Stimulated activated CD8-positive, alpha-beta memory T cell treated with anti-CD3 and anti-CD28 coated beads, Interleukin-12 subunit alpha, Interleukin-12 subunit beta, amount 100 ng/mL, for 4 hours (primary cell): ENCODE measurements at places on chromosomes 3 and 15.

DNA sequence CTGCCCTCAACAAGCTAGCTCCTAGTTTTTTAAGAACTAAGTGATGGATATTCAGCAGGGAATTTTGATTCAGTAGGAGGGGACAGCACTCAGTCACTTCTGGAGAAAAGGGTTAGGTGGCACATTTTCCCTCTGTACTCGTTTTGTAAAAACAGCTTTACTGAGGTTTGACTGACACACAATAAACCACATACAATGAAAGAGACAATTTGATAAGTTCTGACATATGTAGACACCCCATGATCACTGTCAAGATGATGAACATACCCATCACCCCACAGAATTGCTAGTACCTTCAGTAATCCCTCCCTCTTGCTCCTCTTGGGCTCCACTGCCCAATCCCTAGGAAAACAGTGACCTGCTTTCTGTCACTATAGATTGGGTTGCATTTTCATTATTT, 29.0 kb upstream of the PLAAT1 start:
- no peak for DNase-seq

- DNase-seq: no peak
Measured at GRCh38 chr3:21446027-21446426, 305.0 kb downstream of the ZNF385D start.

- DNase-seq: no peak
Measured at GRCh38 chr3:196193133-196193735, 18.0 kb downstream of the ZDHHC19 start.

DNA sequence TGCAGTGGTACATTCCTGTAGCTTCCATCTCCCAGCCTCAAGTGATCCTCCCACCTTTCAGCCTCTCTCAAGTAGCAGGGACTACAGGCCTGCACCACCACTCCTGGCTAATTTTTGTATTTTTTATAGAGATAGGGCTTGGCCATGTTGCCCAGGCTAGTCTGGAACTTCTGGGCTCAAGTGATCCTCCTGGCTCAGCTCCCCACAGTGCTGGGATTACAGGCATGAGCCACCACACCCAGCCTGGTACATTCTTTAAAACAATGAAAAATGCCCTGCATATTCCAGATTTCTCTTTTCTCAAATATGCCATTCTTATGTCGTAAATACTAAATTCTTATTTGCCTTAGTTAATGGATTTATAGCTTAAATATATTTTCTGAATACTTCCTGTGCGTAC, 581.4 kb downstream of the MECOM start:
- no peak for DNase-seq

- DNase-seq: no peak
Measured at GRCh38 chr3:105827959-105828358, 40.9 kb downstream of the CBLB start.
